Colonic mucosa (tissue), 4 donors: ENCODE measurements at places on chromosomes 1 and 21. TPM values are rescaled to one million over a fixed set of nuclear protein-coding genes. Genes with fewer than 3 reads are reported as not detected.
A peak's percentile ranks its signal among the peaks of the same experiment; 100 is the strongest.

DNA sequence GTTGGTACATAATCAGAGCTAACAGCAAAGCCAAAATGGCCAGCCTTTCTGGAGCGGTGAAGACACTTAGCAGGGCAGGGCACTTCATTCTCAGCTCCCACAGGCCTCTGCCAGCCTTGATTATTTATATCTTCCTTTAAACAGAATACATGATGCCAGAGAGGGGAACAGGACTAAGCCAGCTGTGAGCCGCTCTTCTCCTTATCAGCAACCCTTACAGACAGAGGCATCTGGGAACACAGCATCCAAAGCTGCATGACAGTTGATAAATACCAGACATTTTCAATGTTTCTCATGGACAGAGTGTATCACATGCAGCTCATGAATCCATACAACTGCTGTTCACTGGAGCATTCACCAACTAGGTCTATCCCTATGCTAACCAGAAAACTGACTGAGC, 29.1 kb downstream of the DNAJC11 start:
- H3K27me3 ChIP-seq, result no peaks in the 10 kb centered on the region
- H3K4me1 ChIP-seq, result no peaks in the 10 kb centered on the region
- no peak for DNase-seq
- no peak overlapping the region for H3K27ac ChIP-seq
- no peak overlapping the region for H3K4me3 ChIP-seq

- no peaks in the 10 kb centered on the region for H3K27me3 ChIP-seq
- DNase-seq, result no peak
- no peak overlapping the region for H3K4me3 ChIP-seq
- no peaks in the 10 kb centered on the region for H3K4me1 ChIP-seq
Observed at GRCh38 chr1:200938955-200939354, 44.3 kb downstream of the INAVA start.

DNA sequence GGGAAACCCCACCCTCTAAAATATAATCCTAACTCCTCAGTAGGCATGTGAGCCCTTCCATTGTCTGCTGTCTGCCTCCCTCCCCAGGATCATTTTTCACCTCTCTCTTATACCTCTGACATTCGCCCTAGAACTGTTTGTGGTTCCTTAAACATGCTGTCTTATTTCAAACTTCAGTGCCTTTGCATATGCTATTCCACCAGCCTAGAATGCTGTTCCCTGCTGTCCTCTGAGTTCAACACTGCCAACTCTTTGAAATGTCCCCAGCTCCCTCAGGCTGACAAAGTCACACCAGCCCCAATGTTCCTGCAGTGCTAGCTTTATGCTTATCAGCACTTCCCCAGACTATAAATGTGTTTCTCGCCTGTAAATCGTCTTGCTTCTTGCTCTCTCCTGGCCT, 119.5 kb downstream of the HIVEP3 start:
- H3K27ac ChIP-seq, result no peak overlapping the region
- H3K27me3 ChIP-seq, result no peaks in the 10 kb centered on the region
- DNase-seq, result no peak
- no peaks in the 10 kb centered on the region for H3K4me1 ChIP-seq
- no peaks in the 10 kb centered on the region for H3K36me3 ChIP-seq
- no peak overlapping the region for H3K4me3 ChIP-seq

DNA sequence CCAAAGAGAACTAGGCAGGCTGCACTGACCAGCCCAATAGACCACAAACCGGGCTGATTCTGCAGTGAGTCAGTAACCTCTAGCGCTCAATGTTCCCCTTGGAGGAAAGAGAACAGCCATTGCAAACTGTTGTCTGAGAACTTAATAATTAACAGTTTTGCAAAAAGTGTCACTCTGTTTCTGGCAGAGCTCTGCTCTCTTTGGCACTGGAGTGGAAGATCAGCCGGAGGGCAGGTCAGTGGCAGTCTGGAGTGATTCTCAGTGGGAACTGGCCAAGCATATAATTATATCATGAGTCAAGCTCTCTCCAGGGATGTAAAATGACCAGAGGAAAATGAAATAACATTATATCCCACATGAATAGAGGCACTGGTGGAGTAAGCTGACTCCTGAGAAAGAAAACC, 238.3 kb downstream of the HLX start:
- no peaks in the 10 kb centered on the region for H3K36me3 ChIP-seq
- H3K27me3 ChIP-seq, result no peaks in the 10 kb centered on the region
- no peak overlapping the region for H3K27ac ChIP-seq
- H3K4me3 ChIP-seq, result no peak overlapping the region

DNA sequence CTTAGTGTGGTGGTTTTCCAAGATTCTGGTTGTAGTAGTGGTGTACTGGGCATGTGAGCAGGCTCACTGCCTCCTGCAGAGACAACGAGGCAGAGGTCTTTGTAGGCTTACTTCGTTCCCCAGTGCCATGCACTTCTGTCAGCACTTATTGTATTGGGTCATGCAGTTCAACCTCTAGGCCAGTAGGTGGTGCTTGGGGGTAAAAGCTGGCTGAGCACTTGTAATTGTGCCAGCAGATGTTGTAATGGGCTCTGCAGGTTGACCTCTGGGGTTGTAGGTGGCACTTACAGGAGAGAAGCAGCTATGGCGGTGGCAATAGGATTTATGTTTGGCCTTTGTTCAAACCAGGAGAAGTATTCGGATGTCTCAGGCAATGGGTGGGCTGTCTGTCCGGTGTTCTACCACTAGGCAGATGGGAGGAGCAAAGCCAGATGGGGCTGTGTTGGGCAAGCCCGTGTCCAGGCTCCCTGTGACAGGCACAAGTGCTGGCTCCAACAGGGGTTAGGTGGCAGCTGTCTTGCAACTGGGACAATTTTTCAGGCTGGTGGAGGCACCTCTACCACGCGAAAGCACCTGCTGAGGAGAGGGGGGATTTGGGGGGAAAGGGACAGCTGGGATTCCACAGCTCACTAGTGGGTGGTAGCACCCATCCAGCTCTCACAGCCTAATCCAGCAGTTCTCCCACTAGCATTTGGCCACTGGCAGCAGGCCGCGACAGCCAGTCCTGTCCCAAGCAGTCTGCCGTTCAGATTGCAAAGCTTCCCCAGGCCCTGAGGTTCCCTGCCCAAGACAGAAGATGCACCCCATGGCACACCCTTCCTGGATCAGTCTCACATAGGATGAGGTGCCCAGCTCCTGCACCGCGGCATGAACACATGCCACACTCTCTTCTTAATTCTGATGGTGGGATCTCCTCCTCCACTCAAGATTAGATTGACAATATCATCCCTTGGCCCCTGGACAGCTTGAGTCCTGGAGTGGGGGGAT, 274.5 kb downstream of the CTH start:
- H3K4me1 ChIP-seq, result no peaks in the 10 kb centered on the region
- H3K36me3 ChIP-seq, result no peaks in the 10 kb centered on the region
- H3K27ac ChIP-seq, result no peak overlapping the region
- DNase-seq, result peak; percentile 58
- no peaks in the 10 kb centered on the region for H3K27me3 ChIP-seq

DNA sequence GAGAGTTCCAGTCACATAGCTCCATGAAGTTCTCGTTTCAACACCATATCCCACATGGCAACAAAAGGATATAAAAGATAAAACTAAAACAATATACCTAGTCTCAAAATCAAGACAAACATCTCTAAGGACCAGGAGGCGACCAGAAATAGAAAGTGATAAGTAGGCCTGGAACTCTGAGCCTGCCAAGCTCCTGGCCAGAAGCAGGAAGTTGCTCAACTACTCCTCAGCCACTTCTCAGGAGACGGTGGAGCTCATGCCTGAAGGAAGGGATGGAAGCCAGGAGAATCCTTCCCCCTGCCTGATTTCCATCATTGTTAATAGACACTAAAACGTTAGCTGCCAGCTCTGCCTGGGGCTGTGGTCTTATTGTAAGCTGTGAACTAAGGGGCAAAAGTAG, 94.7 kb downstream of the DISP1 start:
- H3K27me3 ChIP-seq, result no peaks in the 10 kb centered on the region
- no peak for DNase-seq
- H3K4me1 ChIP-seq, result no peaks in the 10 kb centered on the region
- no peak overlapping the region for H3K27ac ChIP-seq
- H3K36me3 ChIP-seq, result no peaks in the 10 kb centered on the region

- H3K4me1 ChIP-seq, result no peaks in the 10 kb centered on the region
- H3K4me3 ChIP-seq, result no peak overlapping the region
- H3K27ac ChIP-seq, result no peak overlapping the region
- peaks cover 47% of the 10 kb centered on the region for H3K27me3 ChIP-seq
- DNase-seq, result no peak
- no peaks in the 10 kb centered on the region for H3K36me3 ChIP-seq
Observed at GRCh38 chr1:181485287-181486097, 2.2 kb downstream of the CACNA1E start.

DNA sequence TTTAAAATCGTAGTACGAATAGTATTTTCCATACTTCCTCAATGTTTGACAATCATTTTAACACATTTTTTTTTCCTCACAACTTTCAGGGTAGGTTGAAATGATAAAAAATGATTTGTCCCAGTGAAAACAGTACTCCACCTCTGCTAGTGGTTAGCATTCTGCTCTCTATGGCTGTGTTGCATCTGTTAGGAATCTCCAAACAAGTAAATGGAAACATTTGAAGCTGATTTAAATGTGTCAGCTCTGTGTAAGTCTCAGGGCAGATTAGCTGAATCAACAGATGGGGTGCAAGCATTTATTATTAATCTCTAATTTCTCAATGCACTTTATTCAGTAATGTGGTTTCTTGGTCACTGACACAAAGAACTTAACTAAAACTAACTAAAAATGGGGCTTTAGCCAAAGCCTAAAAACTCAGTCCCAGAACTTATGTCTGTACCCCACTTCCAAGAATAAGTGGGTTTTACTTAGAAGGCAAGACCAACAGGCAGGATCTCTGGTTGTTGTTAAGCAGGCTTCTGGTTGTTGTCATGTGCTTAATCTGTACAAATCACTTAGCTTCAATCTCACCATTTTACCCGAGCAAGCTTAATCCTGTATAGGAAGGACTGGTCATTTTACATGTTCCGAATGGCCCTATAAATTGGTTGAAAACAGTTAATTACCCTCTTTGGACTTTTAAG, 67.8 kb downstream of the PRRX1 start:
- H3K27me3 ChIP-seq, result no peaks in the 10 kb centered on the region
- H3K4me3 ChIP-seq, result no peak overlapping the region
- no peak overlapping the region for H3K27ac ChIP-seq
- H3K36me3 ChIP-seq, result no peaks in the 10 kb centered on the region
- DNase-seq, result no peak

DNA sequence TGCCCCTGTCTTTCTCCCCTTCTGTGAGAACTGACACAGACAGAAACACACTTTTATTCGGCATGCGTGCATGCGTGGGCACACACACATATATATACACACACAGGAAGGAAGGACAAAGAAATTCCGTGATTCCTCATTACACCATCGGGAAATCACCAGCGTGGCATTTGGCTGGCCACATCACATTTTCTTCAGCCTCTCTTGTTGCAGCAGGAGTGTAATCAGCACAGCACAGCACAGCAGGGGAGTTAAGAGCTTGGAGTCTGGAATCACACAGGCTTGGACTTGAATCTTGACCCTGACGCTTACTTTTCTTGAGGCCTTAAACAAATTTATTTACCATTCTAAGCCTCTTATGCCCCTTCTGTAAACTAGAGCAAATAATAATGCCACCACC, 45.3 kb upstream of the EPHA8 start:
- H3K36me3 ChIP-seq, result peaks cover 4% of the 10 kb centered on the region
- no peaks in the 10 kb centered on the region for H3K27me3 ChIP-seq
- no peak for DNase-seq
- no peak overlapping the region for H3K4me3 ChIP-seq
- no peaks in the 10 kb centered on the region for H3K4me1 ChIP-seq
- no peak overlapping the region for H3K27ac ChIP-seq

- no peaks in the 10 kb centered on the region for H3K36me3 ChIP-seq
- H3K4me1 ChIP-seq, result peaks cover 3% of the 10 kb centered on the region
- no peak overlapping the region for H3K27ac ChIP-seq
- H3K27me3 ChIP-seq, result no peaks in the 10 kb centered on the region
- peak; percentile 16 for DNase-seq
- no peak overlapping the region for H3K4me3 ChIP-seq
Observed at GRCh38 chr1:228867108-228867950, 132.1 kb downstream of the RHOU start.

GRCh38 chr1:154861607-154862094, 8.4 kb downstream of the KCNN3 start:
- H3K27me3 ChIP-seq, result no peaks in the 10 kb centered on the region
- H3K4me1 ChIP-seq, result no peaks in the 10 kb centered on the region
- H3K27ac ChIP-seq, result no peak overlapping the region
- no peak overlapping the region for H3K4me3 ChIP-seq
- H3K36me3 ChIP-seq, result no peaks in the 10 kb centered on the region
- no peak for DNase-seq

DNA sequence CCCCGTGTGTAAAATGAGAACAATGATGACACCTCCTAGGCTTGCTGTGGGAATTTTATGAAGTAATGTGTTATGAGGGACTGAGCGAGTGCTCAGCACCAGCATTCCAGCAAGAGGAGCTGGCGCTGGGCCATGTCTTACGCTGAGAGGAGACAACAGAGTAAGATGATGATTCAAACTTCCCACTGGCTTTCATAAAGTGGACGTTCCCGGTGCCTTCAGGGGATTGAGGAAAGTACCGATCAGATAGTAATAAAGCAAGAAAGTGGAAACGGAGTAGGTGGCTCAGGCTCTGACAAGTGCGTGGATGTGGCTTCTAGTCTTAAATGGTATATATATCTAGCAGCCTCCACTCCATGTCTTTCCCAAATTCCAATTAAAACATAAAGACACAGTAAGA, 23.8 kb downstream of the EPHA10 start:
- peaks cover 4% of the 10 kb centered on the region for H3K4me1 ChIP-seq
- H3K27ac ChIP-seq, result no peak overlapping the region
- no peak overlapping the region for H3K4me3 ChIP-seq
- no peak for DNase-seq
- H3K36me3 ChIP-seq, result no peaks in the 10 kb centered on the region

GRCh38 chr1:167328816-167329483, 108.3 kb downstream of the POU2F1 start:
- no peak for DNase-seq
- H3K4me1 ChIP-seq, result no peaks in the 10 kb centered on the region
- H3K27ac ChIP-seq, result no peak overlapping the region
- H3K4me3 ChIP-seq, result no peak overlapping the region
- H3K36me3 ChIP-seq, result no peaks in the 10 kb centered on the region

DNA sequence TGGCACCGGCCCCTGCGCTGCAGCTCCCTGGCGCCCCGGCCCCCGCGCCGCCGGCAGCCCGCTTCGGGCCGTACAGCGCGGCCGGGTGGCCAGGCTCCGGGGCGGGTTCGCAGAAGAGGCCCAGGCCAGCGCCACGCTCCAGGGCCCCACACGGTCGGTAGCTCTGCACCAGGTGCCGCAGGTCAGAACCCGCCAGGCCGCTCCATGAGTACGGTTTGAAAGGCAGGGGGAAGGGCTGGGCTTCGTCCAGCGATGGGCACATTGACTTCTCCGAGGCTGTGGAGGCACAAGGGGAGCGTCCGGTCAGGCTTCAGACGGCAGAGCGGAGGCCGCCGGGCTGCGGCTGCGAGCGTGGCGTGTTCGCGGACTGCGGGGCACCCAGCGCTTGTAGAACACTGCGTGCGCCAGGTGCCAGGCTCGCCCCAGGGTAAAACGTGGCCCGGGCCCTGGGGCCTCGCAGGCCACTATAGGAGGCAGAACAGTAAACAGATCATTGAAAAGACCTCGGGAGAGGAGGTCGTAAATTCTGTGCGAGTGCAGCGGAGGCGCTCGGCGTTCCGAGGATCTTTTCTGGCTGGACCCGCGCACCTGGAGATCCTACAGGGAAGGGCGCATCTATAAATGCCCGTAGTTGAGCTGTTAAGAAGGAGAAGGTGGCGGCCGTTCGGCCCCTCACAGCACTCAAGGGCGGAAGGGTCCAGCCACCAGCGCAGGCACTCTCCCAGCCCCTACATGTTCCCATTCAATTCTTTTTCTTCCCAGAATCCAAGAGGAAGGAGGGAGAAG, 5.7 kb downstream of the GFI1 start:
- H3K36me3 ChIP-seq, result no peaks in the 10 kb centered on the region
- DNase-seq, result no peak
- peaks cover 33% of the 10 kb centered on the region for H3K4me1 ChIP-seq

FMO1 gene
- not detected for total RNA-seq

CFAP107 gene
- not detected for total RNA-seq

CCDC30 gene
- 1.8 TPM for total RNA-seq

LCE6A gene
- not detected for total RNA-seq

THRAP3 gene
- total RNA-seq, result 103 TPM
